ENCODE measurements at places on chromosomes 4 and X. TPM values are rescaled to one million over a fixed set of nuclear protein-coding genes. Genes with fewer than 3 reads are reported as not detected.
A peak's percentile ranks its signal among the peaks of the same experiment; 100 is the strongest.

DNA sequence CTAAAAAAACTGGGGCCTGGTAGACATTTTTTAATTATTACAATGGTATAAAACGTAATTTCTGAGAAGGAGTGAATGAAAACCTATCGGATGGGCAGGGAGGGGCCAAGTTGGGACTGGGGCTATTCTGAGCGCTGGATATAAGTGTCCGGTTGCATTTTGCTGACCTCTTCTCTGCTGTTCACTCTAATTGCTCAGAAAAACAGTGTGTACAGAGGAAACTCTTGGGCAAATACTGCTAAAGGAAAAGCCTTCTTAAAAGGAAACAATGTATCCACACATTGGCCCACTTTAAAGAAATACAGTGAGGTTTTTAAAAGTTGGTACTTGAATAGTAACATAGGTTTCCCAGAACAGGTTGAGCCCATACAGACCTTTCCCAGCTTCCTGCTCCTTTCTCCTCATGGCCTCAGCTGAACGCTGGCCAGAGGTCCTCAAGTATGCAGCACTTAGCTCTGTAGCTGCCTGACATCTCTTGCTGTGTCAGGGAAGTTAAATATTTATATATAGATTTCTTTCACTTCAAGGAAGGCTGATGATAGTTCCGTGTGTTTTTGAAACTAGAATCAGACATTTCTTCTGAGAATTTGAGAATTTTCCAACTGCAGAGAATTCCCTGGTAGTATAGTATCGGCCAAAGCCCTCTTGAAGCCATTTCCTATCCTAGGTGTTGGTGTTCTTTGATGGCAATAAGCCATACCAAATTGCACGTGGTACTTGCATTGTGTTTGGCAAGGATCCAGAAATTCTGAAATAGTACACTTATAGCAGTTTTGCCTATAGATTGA is 97.1 kb upstream of the SLC4A4 start:
- DNase-seq, result no peak
- no peaks in the 10 kb centered on the region for H3K27me3 ChIP-seq
- H3K36me3 ChIP-seq, result no peaks in the 10 kb centered on the region
- H3K27ac ChIP-seq, result no peak overlapping the region
- H3K4me1 ChIP-seq, result no peaks in the 10 kb centered on the region
- no peak overlapping the region for H3K4me3 ChIP-seq

DNA sequence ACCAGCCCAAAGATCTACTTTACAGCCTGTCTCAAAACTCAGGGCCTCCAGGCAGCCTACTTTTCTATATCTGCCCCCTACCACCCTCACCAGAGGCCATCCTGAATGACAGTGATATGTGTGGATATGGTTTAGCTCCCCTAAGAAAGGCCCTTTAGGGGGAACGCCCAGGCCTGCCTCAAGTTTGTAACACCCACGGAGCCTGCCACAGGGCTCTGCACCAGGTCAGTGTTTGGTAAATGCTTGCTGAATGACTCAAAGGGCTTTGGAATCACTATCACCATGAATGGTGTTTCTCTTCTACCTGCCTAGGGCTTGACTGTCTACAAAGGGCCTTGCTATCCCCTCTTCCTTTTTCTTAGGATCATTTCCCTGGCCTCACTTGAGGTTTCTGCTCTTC is 11.3 kb upstream of the LONRF3 start:
- H3K36me3 ChIP-seq, result no peaks in the 10 kb centered on the region
- H3K4me1 ChIP-seq, result no peaks in the 10 kb centered on the region
- H3K27ac ChIP-seq, result no peak overlapping the region
- H3K27me3 ChIP-seq, result no peaks in the 10 kb centered on the region
- DNase-seq, result no peak
- H3K4me3 ChIP-seq, result no peak overlapping the region

NUP62CL gene
- total RNA-seq, result 3.2 TPM

GRCh38 chr4:24213961-24214360 is 324.1 kb upstream of the PPARGC1A start:
- no peak for DNase-seq
- no peaks in the 10 kb centered on the region for H3K36me3 ChIP-seq
- H3K4me3 ChIP-seq, result no peak overlapping the region
- H3K4me1 ChIP-seq, result no peaks in the 10 kb centered on the region

GRCh38 chr4:48470570-48470969 is 12.6 kb upstream of the SLC10A4 start:
- peaks cover 3% of the 10 kb centered on the region for H3K4me1 ChIP-seq
- H3K27ac ChIP-seq, result no peak overlapping the region
- no peaks in the 10 kb centered on the region for H3K36me3 ChIP-seq
- no peak for DNase-seq
- no peaks in the 10 kb centered on the region for H3K27me3 ChIP-seq
- H3K4me3 ChIP-seq, result no peak overlapping the region

MAGEC2 gene
- total RNA-seq, result not detected

GRCh38 chr4:51932261-51932660 is 87.9 kb downstream of the LRRC66 start:
- no peak overlapping the region for H3K4me3 ChIP-seq
- H3K4me1 ChIP-seq, result no peaks in the 10 kb centered on the region
- no peak for DNase-seq

GRCh38 chr4:113620032-113620431 is 141.5 kb downstream of the CAMK2D start:
- H3K4me1 ChIP-seq, result peaks cover 55% of the 10 kb centered on the region
- H3K36me3 ChIP-seq, result no peaks in the 10 kb centered on the region
- H3K27ac ChIP-seq, result peak overlapping the region; percentile 1
- no peak overlapping the region for H3K4me3 ChIP-seq

- no peak overlapping the region for H3K4me3 ChIP-seq
- no peaks in the 10 kb centered on the region for H3K4me1 ChIP-seq
- no peak overlapping the region for H3K27ac ChIP-seq
- no peaks in the 10 kb centered on the region for H3K27me3 ChIP-seq
- DNase-seq, result no peak
- no peaks in the 10 kb centered on the region for H3K36me3 ChIP-seq
Measured at GRCh38 chr4:31807036-31807435, 1086.9 kb downstream of the PCDH7 start.

GRCh38 chr4:40719008-40719623 is 30.6 kb upstream of the NSUN7 start:
- H3K4me1 ChIP-seq, result peaks cover 30% of the 10 kb centered on the region
- DNase-seq, result peak; percentile 41
- H3K4me3 ChIP-seq, result no peak overlapping the region
- no peaks in the 10 kb centered on the region for H3K27me3 ChIP-seq
- H3K27ac ChIP-seq, result no peak overlapping the region

DNA sequence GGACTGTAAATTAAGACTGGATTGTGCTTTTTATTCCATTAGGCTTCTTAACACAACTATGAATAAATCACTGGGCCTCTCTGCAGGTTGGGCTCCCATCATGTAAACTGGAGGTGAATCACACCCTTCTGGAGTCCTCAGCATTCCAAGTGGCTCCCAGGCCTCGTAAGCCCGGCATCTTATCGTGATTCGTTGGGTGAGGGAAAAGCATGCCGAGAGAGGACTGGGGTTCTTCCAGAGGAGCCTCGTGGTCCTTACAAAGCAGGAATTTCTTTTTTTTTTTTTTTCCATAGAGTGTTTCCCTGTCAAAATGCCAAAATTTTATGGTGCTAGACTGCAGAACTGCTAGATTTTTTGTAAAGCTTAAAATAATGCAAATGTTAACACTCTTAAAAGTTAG is 20.0 kb downstream of the CLDN22 start:
- DNase-seq, result no peak
- H3K27ac ChIP-seq, result no peak overlapping the region
- no peaks in the 10 kb centered on the region for H3K36me3 ChIP-seq
- H3K27me3 ChIP-seq, result peaks cover 3% of the 10 kb centered on the region
- no peak overlapping the region for H3K4me3 ChIP-seq
- H3K4me1 ChIP-seq, result no peaks in the 10 kb centered on the region

DNA sequence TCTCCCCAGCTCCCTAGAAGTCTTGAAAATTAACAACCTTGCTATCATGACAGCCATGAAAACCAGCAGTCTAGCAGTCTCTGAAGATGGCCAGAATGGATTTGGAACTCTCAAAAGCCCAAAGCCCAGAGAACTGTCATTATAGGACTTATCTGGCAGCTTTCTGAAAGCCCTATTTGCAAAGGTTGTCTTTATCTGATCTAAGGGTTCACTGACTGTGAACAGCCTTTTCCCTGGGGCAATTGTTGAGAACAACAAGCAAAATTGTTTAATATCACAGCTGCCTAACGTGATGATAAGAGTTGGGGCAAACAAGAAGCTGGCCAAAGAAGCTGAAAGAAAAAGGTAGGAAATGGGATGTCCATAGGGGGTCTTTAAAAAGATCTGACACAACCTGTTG is 20.9 kb upstream of the KLHL8 start:
- no peak overlapping the region for H3K27ac ChIP-seq
- H3K27me3 ChIP-seq, result no peaks in the 10 kb centered on the region
- H3K4me3 ChIP-seq, result no peak overlapping the region
- DNase-seq, result no peak
- no peaks in the 10 kb centered on the region for H3K36me3 ChIP-seq
- peaks cover under 1% of the 10 kb centered on the region for H3K4me1 ChIP-seq

- H3K27me3 ChIP-seq, result no peaks in the 10 kb centered on the region
- no peak overlapping the region for H3K4me3 ChIP-seq
- no peaks in the 10 kb centered on the region for H3K4me1 ChIP-seq
- no peak overlapping the region for H3K27ac ChIP-seq
- H3K36me3 ChIP-seq, result no peaks in the 10 kb centered on the region
Measured at GRCh38 chr4:57911203-57911602, 801.0 kb upstream of the IGFBP7 start.

DNA sequence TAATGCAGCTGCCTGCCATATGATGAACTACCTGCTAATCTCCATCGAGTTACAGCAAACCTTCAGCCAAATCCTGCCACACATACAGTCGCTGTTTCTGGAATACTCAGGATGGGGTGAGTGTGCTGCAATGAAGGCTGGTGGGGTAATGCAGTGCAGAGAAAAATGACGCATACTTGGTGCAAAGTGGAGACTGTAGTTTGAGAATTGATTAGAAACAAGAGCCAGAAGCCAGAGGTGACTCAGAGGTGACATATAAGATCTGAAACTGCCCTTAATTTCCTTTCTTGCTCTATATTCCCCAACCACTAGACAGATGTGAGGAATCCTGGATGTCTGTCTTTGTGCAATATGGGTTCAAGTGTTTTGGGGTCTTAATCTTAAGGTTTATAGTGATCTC is 22.0 kb downstream of the C4orf54 start:
- DNase-seq, result no peak
- H3K27ac ChIP-seq, result no peak overlapping the region
- no peaks in the 10 kb centered on the region for H3K36me3 ChIP-seq
- H3K4me3 ChIP-seq, result no peak overlapping the region
- H3K4me1 ChIP-seq, result no peaks in the 10 kb centered on the region

GRCh38 chr4:10157478-10158332 is 41.1 kb upstream of the WDR1 start:
- no peak overlapping the region for H3K27ac ChIP-seq
- no peaks in the 10 kb centered on the region for H3K36me3 ChIP-seq
- H3K27me3 ChIP-seq, result peaks cover 13% of the 10 kb centered on the region

MAGEE1 gene
- 6.7 TPM for total RNA-seq

IL21 gene
- total RNA-seq, result not detected

DNA sequence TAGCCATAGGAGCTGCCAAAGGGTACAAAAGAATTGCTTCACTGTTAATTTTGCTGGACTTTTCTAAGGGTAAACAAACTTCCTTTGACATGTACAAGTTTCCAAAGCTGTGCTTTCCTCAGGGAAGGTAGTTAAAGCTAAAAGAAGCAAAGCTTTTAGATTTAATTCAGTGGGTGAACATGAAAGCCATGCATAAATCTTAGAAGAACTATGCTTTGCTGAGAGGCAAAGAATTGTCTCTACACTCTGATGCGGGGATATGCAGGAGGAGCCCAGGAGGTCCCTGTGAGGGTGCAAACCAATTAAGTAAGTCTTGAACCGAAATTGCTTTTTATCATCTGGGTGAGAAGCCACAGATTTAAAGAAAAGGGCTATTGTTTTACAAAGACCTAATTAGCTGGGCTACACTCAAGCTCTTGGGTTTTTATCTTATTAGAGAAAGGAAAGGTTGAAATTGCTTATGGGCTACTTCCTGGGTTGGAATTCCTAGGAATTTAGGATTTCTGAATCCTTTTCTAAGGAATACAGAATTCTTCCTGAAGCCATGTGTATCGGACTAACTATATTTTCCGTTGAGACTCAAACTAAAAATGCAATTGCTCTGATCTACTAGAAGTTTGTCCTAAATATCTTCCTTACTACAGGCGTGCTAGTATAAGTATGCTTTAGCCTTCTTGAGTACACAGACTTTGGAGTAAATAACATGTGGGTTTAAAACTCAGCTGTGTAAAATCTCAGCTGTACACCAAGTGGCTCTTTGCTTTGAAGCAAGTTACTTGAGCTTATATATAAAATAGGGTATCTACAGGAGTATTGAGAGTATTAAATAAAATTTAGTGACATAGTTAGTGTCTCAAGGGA is 188.4 kb upstream of the ANK2 start:
- H3K27me3 ChIP-seq, result no peaks in the 10 kb centered on the region
- no peak overlapping the region for H3K27ac ChIP-seq
- H3K4me3 ChIP-seq, result no peak overlapping the region

FMR1NB gene
- total RNA-seq, result not detected

- H3K36me3 ChIP-seq, result no peaks in the 10 kb centered on the region
- H3K4me1 ChIP-seq, result no peaks in the 10 kb centered on the region
- H3K4me3 ChIP-seq, result no peak overlapping the region
- no peak overlapping the region for H3K27ac ChIP-seq
- H3K27me3 ChIP-seq, result no peaks in the 10 kb centered on the region
- no peak for DNase-seq
Measured at GRCh38 chr4:72857787-72858186, 211.7 kb downstream of the COX18 start.

GRCh38 chr4:5527211-5527610 is 181.1 kb downstream of the EVC2 start:
- no peaks in the 10 kb centered on the region for H3K27me3 ChIP-seq
- no peak overlapping the region for H3K27ac ChIP-seq
- no peaks in the 10 kb centered on the region for H3K4me1 ChIP-seq
- no peaks in the 10 kb centered on the region for H3K36me3 ChIP-seq
- no peak for DNase-seq

HTATSF1 gene
- total RNA-seq, result 17.9 TPM

DNA sequence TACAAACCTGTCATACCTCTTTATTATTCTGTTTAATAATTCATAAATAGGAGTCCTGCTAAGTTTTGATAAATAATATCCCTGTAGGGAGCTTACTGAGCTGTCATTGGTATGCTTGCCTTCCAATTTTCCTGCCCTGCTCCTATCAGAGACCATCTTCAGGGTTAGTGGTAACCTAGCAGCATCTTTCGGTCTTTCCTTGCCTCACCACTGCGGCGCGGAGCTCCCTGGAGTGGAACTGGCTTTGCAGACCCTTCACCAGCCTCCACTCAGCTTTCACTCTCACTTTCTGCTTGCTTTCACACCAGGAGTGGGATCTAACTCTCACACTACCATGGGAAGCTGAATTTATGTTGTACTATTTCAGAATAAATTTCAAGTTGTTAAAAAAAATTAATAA is 481.7 kb upstream of the ATOH1 start:
- no peaks in the 10 kb centered on the region for H3K27me3 ChIP-seq
- no peaks in the 10 kb centered on the region for H3K4me1 ChIP-seq
- H3K27ac ChIP-seq, result no peak overlapping the region
- no peak overlapping the region for H3K4me3 ChIP-seq
- no peak for DNase-seq
- no peaks in the 10 kb centered on the region for H3K36me3 ChIP-seq

- H3K4me1 ChIP-seq, result no peaks in the 10 kb centered on the region
- H3K36me3 ChIP-seq, result no peaks in the 10 kb centered on the region
- no peak overlapping the region for H3K4me3 ChIP-seq
- no peak overlapping the region for H3K27ac ChIP-seq
Measured at GRCh38 chrX:122422547-122422946, 761.5 kb upstream of the GRIA3 start.

CFI gene
- total RNA-seq, result not detected
